ENCODE measurements at places on chromosomes 11 and 22.
A peak's percentile ranks its signal among the peaks of the same experiment; 100 is the strongest.

- DNase-seq, result no peak
Observed at GRCh38 chr11:65630215-65630614, 7.7 kb upstream of the SIPA1 start.

- no peak for DNase-seq
Observed at GRCh38 chr11:116930177-116930576, 92.8 kb upstream of the APOA1 start.

DNA sequence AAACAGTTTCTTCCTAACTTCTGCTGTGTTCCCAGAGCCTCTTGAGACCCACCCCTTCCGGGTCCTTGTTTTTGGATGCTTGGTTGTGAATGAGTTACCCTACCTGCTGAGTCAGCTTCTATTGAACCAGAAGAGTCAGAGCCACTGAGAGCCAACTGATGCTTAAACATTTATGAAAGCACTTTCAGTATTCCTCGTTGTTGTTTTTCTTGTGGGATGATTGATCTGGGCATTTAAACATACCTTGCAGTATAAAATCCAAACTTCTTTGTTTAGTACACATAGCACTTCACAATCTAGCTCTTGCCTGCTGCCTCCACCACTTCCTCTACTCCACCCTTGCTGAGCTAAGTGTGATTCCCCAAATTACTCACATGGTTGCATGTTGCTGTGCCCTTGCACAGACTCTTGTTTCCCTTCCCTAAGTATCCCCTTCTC lies 5.5 kb downstream of the PRSS23 start:
- DNase-seq, result no peak

DNA sequence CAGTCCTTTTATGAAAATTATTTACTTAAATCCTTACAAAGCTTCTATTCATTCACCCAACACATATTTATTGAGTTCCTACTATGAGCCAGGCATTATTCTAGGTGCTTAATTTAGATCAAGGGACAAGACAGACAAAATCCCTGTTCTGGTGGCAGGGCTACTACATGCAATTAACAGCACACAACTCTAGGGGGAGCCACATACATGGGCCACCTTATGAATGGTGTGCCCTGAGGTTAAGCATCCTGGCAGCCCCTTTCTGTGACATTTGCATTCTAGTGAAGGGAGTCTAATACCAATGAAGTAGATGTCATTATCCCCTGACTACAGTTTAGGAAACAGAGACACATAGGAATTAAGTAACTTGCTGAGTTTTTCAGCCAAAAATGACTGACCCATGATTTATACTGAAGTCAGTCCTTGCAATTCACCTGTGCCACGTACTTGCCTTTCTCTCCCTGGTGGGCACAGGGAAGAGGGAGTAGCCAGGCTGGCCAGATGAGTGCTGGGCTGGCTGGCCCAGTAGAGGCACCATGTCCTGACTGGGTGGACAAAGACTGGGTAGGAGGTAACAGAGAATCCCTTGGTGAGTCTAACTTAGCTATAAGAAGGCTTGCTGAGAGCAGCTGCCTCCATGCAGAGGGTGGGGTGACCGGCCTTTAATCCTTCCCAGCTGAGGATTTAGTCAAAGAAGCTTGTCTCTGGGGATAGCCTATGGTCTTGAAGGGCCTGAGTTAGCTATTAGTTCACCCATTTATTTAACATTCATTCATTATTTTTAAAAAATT lies 52.0 kb upstream of the ELF5 start:
- peak; percentile 39 for DNase-seq

DNA sequence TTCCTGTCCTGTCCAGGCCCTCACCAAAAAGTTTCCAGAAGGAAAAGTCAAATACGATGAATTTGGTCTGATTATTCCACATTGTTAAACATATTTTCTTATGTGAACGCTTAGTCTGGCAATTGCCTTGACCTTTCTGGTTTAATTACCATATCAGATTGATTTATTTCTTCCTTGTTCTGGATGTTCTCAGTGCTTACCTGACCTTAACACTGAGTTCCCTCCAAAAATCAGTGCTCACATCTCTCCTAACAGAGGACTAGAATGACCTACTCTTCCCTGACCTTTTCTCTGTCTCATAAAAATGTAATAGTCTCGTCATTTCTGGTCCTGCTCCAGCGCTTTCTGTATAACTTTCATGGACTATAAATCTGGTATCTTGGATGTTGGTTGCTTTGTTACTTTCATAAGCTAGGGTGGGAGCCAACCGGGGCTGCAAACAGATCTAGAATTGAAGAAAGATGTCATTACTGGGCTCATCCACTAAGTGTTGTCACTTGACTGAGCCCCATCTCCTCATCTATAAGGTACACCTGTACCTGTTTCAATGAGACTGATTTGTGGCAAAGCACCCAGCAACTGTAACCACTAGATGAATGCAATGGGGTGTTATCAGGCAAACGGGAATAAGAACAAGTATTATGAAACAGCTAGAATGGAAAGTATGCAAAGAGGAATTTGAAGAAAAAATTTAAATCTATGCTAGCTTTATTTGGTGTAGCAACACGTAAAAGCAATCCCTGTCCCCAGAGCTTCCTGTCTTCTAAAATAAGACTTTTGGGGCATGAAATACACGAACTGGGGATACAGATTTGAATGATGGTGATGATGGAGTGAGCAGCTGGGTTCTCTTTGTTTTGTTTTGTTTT lies 2.4 kb downstream of the FADS2 start:
- no peak for DNase-seq

DNA sequence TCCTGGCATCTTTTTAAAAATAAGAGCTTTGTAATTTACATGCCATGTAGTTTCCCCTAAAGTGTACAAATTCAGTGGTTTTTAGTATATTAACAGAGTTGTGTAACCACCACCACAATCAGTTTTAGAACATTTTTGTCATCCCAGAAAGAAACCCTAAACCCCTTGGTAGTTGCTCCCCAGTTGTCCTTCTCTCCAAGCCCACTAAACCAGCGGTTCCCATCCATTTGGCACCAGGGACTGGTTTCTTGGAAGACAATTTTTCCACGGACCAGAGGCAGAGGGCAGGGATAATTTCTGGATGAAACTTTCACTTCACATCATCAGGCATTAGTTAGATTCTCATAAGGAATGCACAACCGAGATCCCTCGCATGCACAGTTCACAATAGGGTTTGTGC lies 22.6 kb downstream of the CABIN1 start:
- DNase-seq, result no peak

- peak; percentile 82 for DNase-seq
Observed at GRCh38 chr11:92941676-92942571, 27.5 kb upstream of the MTNR1B start.

- peak; percentile 63 for DNase-seq
Observed at GRCh38 chr11:60914633-60915247, 782 bp downstream of the TMEM109 start.

GRCh38 chr11:27194976-27195375 lies 154.4 kb downstream of the BBOX1 start:
- no peak for DNase-seq

DNA sequence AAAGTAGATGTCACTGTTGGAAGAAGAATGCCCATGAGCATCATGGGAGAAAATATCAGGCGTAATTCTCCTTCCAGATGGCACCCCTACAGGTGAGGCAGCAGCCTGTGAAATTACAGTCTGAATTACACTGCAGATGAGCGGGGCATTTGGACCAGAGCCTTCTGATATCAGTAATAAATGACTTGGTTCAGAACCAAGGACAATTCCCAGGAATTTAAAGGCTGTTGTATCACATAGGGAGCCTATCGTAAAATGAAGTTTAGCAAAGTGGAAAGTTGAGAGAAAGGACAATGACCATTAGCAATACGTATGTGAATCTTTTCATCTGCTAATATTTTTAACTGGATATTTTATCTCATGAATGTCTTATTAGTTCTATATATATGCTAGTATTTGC lies 61.3 kb downstream of the PRMT3 start:
- DNase-seq, result no peak

GRCh38 chr11:15493921-15494620 lies 379.3 kb downstream of the INSC start:
- DNase-seq, result peak; percentile 79

GRCh38 chr11:93512073-93512475 lies 31.1 kb downstream of the SMCO4 start:
- DNase-seq, result no peak

- no peak for DNase-seq
Observed at GRCh38 chr11:120054016-120054752, 83.7 kb downstream of the TRIM29 start.

DNA sequence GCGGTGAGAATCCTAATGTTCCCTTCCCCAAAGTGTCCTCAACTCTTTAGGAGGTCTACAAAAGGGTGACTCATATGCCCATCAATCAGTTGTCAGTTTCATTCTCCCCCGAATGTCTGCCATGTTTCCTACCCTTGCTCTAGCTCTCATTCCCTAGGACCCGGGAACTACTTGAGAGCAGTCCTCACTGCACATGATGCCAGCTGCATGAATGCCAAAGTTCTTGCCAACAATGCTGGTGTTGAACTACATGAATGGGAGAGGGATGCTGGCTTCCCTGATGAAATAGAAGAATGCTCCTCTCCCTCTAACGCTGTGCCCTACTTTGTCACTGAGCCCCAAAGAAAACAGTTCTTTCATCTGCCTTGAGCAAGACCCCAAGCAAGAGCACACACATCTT lies 12.5 kb upstream of the FSHB start:
- DNase-seq, result no peak

DNA sequence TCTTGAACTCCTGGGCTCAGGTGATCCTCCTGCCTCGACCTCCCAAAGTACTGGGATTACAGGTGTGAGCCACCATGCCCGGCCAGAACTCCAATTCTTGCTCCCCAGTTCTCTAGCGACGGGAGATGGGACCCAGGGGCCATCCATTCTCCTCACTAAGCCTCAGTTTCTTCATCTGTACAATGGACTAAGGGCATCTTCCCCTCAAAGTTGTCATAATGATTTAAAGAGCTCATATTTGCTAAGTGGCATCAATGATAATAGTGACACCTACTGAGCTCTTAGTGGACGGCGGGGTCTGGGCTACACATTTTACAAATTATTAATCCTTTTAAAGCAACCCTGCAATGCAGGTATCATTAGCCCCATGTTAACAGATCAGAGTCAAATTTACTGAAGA lies 34.5 kb downstream of the KIAA0930 start:
- no peak for DNase-seq

GRCh38 chr11:129652835-129653234 lies 162.8 kb upstream of the TMEM45B start:
- DNase-seq, result peak; percentile 51

- no peak for DNase-seq
Observed at GRCh38 chr11:116910378-116910777, 73.0 kb upstream of the APOA1 start.

DNA sequence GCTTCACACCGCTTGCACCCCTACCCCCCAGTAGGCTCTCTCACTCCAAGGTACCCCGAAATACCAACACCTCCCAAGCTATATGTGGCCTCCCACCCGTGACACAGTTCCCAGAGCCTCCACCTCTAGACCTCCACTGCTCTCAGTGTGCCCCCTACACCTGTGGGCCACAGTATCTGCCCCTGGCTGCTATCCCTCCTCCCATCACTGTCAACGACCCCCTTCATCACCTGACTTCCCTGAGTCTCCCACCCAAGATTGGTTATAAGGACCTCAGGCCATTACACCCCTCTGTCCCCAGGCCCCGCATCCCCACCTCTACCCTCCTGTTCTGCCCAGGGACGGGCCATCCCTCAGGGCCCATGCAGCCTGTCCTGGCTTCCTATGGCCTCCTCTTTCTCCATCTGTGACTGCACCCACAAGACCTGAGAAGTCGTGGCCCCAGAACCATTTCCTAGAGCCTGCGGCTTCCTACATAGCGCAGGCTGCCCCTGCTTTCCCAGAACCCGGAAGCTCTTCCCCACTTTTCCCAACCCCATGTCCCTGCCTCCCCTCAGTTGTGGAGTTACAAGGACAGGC lies 734 bp downstream of the ACR start:
- DNase-seq, result no peak

DNA sequence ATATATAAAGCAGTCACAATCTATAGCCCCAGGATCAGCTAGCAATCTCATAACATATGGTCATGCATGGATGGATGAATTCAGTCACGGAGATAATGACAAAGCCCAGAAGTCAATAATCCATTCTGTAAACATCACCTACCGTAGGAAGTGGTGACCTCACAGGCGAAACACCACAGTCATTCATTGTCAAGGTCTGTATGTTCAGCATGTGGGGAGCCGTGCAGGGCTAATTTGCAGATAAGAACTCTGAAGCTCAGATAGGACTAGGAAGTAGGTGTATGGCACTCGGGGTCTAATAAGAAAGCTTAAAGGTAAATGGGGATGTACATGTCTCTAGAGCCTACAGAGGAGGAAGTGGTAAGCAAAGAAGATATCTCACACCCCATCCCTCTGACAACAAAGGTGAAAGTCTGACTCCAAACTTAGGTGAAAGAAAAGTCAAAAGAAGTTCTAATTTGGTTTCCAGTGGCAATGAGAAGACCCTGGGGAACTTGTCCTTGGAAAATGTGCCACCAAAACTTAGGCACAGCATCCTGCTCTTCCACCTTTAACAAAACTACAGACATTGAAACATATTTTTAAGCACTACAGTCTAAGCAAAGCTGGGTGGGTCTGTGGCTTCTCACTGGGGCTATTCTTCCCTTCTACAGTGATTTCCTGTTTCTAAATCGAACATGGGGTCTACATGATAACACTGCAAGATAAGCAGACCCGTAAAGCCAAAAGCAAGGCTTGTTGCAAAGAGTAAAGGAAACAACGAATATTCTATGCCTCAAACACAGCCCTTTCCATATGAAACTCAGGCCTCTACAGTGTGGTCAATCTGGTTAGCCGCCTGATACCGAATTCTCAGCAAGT lies 5.2 kb downstream of the CRTAM start:
- peak; percentile 88 for DNase-seq

DNA sequence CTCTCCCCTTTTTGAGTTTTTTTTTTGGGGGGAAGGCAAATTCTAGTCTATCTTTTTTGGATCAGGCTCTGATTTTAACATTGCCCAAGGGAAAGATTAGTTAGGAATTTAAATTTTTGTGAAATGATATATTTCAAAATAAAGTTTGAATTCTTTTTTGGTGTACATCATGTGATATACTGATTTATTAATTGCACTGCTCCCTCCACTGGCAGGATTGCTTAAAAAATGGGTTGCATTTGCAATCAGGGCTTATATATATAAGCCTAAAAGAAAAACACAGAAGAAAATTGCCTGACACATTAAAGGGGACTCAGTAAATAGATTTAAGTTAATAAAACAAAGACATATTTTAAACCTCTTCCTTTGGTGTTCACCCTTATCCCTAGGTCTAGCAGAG lies 1.2 kb downstream of the DYNC2H1 start:
- DNase-seq, result peak; percentile 41

DNA sequence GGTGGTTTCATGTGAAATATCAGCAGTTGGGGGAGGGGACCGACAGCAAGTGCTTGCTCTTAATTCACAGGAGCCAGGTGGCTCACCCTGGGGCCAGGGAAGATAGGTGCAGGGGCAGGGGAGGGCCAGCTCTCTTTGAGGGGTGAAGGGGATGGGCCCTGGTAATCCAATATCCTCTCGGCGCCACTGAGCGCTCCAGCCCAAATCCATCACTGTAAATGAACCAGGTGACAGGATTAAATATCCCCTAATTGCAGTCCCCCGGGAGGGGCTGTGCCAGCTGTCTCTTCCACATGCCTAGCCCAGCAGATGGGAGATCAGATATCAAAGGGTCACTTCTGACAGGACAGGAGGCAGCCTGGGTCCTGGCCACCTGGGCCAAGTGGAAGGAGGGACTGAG lies 531.8 kb upstream of the CADM1 start:
- DNase-seq, result peak; percentile 99

- DNase-seq, result no peak
Observed at GRCh38 chr22:26170112-26170492, 840 bp downstream of the SEZ6L start.

- DNase-seq, result peak; percentile 71
Observed at GRCh38 chr22:20524004-20524481, 16.6 kb downstream of the MED15 start.

Data from DMS53 (cell line).